ENCODE measurements at places on chromosomes 2 and 18.

- no peak for DNase-seq
Measured at GRCh38 chr2:177427316-177427715, 34.7 kb downstream of the AGPS start.

- no peak for DNase-seq
Measured at GRCh38 chr2:7984693-7985353, 697.0 kb upstream of the ID2 start.

GRCh38 chr2:178920916-178921513, 113.8 kb upstream of the TTN start:
- DNase-seq = no peak

- peak; percentile 56 for DNase-seq
Measured at GRCh38 chr2:33372940-33373553, 103.4 kb upstream of the RASGRP3 start.

DNA sequence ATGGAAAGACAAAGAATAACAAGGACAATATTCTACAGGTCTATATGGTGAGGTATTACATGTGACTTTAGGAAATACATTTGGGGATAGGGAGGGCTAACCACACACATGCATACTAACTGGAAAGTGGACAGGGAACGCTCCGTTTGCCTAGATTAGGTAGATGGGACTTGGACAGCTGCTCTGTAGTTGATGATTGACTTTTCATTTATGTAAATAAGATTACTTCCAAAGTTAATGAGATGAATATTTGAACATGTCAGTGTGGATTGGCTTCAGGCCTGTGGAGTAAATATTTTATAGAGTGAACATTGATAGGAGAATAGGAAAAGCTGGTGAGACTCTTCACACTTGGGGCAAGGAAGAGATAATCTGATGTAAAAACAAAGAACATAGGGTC, 142.0 kb downstream of the NCK2 start:
- DNase-seq = no peak
